ENCODE measurements at places on chromosomes 11 and 22. TPM values are rescaled to one million over a fixed set of nuclear protein-coding genes. Genes with fewer than 3 reads are reported as not detected.

DNA sequence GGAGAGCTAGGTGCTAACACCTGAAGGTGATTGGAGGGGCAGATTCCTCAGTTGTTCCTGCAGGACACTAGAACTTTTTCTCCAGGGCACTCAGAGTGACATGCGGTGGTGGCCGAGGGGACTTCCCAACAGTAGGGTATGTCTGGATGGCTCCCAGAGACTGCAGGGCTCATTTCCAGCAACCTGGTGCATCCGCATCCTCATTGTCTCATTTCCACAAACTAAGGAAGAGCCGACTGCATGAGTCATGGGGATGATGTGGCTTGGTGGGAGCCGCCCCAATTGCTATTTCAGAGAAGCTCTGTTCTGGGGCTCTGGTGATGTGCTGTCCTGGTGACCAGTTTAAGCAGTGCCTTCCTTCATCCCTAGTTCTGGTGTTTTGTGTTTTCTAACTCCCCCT is 2.8 kb upstream of the ROBO4 start:
- no peak for DNase-seq

GRCh38 chr11:44120169-44120568 is 24.7 kb downstream of the EXT2 start:
- DNase-seq, result no peak

- DNase-seq, result no peak
These were observed 27.2 kb upstream of the MS4A8 start for GRCh38 chr11:60672255-60672654.

Gene DDI1
- total RNA-seq, result not detected

Gene CRACR2B
- total RNA-seq, result 35.3 TPM
